ENCODE measurements at places on chromosomes 7 and 10.

DNA sequence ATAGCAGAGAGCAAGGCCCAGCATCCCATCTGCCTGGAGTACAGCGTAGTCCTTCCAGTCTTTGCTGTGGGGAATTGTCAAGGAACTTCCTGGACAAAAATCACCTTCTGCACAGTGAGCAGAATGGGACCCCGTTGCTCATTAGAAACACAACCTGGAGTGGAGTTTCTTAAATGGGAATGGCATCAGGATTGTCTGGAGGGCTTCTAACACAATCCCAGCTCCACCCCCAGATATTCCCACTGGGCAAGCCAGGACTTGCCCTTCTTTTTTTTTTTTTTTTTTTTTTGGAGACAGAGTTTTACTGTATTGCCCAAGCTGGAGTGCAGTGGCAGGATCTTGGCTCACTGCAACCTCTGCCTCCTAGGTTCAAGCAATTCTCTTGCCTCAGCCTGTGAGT, 356.4 kb downstream of the GALNT17 start:
- DNase-seq = no peak

- no peak for DNase-seq
Measured at GRCh38 chr7:133310232-133310862, 57.5 kb downstream of the EXOC4 start.

GRCh38 chr7:128458956-128459355, 3.3 kb downstream of the HILPDA start:
- DNase-seq = no peak

DNA sequence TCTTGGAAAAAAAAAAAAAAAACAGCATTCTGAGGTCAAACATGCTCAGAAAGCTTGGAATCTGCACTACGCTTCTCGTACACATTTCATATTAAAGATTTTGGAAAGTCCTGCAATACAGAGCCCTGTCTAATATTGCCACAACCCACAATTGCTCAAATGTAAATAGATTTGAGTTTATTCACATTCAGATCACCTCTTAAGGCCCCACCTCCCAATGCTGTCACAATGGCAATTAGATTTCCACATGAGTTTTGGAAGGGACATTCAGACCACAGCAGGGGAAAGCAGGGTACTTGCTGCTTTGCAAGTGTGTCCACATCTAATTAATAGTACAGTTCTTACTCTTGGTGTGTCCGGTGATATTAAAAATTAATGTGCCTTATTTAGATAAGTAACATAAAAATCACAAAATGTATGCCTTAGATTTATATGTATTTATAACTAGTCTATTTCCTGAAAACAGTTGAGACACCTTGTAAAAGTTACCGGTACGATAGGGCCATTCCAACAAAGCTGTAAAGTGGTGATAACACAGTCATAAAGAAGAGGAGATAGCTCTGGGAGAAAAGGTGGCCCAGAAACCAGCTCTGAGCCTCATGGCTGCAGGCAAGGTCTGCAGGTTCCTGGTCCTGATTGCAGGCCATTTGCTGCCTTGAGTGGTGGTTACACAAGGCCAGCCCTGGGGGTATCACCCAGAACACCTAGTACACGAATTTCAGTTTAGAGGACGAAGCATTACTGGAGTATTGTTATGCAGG, 27.9 kb downstream of the EGFR start:
- DNase-seq = no peak

DNA sequence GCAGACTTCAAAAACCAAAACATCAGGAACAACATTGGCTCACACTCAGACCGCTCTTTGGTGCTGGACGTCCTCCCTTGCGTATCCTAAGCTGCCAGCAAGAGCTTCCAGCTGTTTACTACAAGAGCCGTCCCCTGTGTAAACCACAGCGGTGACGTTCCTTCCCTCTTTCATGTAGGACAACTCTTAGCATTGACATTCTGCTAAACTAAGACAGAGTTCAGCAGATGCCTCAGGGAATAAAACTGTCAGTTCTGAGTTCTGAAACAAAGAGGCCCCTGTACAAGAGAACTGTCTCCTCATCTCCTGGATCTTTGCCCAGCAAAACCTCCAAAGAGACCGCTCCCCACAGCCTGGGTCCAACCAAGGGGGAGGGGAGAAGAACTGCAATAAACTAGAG, 57.8 kb upstream of the OPALIN start:
- DNase-seq = no peak

- DNase-seq = no peak
Measured at GRCh38 chr10:132605390-132605789, 67.8 kb downstream of the INPP5A start.

GRCh38 chr7:157124690-157125089, 14.0 kb upstream of the UBE3C start:
- DNase-seq = no peak

DNA sequence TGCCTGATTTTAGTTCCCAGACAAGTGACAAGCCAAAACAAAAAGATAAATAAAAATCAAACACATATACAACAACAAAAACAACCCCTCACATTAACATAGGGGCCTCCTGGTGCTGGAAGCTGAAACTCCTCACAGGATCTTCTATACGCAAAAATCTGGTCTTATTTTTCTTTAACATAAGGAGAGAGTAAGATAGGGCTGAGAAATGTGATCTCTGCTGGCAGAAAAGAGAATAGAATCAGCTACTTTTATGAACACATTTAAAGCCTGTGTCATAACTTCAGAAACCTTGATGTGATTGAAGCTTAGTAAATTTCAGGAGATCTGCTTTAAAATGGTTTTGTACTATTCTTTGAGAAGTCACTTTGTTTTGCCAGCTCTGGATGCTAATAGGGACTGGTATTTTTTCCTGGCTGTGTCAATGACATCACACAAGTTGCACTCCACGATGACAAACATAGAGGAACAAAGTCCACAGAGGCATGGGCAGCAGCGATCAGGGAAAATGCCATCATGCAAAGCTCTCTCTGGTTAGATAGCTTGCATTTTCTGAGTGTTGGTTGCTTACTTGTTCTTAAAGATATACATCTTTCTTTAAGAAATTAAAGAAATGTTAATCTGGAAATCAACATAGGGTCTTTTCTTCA, 176.6 kb upstream of the SP4 start:
- no peak for DNase-seq

DNA sequence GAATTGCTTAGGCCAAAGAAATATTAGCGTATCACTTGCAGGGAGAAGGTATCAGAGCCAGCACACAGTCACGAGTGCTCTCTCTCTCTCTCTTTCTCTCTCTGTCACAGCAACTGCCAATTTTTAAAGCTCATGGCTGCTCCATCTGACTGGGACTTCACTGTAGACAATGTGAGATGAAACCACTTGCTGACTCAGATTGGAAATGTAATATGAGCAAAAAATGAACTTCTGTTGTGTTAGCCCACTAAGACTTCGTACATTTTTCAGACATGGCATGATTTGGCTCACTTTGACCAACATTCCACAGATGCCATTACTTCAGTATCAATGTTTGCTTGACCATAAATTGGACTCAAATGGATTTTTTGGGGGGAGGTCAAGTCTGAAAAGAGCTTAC, 68.1 kb downstream of the DGKB start:
- DNase-seq = no peak

GRCh38 chr7:47937711-47938573, 10.3 kb downstream of the PKD1L1 start:
- no peak for DNase-seq

- DNase-seq = no peak
Measured at GRCh38 chr7:20440472-20441105, 109.9 kb downstream of the ITGB8 start.

DNA sequence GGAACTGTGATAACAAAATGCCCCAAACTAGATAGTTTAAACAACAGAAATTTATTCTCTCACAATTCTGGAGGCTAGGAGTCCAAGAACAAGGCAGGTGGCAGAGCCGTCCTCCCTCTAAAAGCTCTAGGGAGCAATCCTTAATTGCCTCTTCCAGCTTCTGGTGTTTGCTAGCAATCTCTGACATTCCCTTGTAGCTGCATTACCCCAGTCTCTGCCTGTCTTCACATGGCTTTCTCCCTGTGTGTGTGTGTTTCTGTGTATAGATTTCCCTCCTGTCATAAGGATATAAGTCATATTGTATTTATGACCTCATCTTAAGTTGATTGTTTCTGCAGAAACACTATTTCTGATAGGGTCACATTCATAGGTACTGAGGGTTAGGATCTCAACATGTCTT, 177.5 kb downstream of the WNT2 start:
- DNase-seq = no peak

- DNase-seq = peak; percentile 32
Measured at GRCh38 chr10:59907918-59908807, 1.8 kb upstream of the CCDC6 start.

DNA sequence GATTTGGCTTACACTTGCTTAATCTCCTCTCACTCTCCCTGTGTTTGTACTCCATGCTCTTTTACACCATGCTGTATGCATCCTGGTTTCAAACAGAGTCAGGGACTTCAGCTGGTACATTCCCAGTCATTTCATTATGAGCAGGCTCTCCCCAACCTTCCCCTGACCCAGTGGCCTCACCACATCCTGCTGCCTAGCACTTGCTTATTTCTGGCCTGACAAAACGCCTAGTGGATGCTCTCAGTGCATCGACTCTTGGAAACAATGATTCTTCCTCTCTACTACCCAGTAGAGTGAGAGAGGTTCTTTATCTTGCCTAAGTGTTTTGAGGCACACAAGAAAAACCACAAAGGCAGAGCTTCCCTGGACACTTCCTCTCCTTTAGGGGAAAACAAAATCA, 63.4 kb downstream of the CAV1 start:
- DNase-seq = no peak

GRCh38 chr10:102994531-102995295, 76.6 kb downstream of the CNNM2 start:
- no peak for DNase-seq

DNA sequence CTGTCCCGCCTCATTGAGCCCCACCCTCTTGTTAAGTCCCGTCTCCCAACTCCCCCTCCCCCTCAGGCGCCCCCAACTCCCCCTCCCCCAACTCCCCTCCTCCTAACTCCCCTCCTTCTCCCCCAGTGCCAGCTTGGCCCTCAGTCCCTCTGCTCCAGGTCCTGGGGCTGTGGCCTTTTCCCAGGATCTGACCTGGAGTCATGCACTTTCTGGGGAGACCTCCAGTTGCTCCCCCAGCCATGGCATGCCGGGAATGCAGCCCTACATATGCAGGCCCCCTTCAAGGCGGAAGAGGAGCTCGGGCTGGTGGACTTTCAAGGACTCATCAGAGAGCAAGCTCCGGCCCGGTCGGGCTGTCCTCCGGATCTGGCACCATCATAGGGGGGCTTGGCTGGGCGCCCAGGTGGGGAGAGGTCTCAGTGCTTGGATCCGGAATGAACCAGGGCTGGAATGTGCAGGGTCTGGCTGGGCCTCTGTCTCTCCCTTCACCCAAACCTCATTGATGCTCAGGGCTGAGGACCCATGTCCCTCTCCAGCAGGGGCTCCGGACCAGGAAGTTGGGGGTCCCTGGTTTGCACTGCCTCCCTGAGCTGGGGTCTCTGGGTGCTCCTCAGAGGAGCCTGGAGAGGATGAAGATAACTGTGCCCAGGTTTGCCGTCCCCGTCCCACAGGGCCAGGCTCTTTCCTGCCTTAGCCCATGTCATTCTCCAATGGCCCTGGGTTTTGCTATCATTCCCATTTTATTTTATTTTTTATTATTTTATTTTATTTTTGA, 41.1 kb downstream of the TMEM270 start:
- DNase-seq = no peak

GRCh38 chr10:93745408-93746065, 12.2 kb upstream of the LGI1 start:
- DNase-seq = no peak

GRCh38 chr10:77889277-77889903, 37.2 kb downstream of the DLG5 start:
- no peak for DNase-seq

DNA sequence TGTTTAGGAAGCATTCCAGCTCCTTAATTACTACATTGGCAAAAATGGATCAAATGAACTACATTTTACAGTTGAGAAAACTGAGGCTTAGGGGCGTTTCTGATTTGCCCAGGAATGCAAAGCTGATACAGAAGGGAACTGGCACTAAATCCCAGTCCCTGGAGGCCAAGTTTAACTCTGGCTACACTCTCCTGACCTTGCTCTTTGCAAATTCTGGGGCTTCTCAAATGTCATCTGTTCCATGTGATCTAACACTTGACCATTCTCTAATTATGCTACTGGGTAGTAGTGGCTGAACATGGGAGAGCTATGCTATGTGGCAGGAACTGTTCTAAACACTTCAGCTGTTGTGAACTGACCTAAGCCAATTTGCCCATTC, 11.3 kb upstream of the HABP2 start:
- no peak for DNase-seq

DNA sequence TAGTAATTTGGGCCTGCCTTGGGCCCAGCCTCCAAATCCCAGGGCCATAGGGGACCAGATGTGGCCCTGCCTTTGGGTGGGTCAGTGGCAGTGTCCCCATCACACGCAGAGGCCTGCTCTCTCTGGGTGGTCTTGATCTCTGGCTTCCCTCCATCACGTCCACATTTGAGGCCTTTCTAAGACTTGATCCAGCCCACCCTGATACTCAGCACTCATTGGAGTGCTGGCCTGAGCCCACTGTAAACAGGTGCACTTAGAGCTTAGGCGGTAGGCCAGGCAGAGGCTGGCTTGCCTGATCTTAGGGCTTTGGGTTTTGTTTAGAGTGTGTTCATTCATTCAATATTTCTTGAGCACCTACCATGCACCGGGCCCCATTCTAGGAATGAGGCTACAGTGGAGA, 52.6 kb downstream of the TBATA start:
- no peak for DNase-seq

DNA sequence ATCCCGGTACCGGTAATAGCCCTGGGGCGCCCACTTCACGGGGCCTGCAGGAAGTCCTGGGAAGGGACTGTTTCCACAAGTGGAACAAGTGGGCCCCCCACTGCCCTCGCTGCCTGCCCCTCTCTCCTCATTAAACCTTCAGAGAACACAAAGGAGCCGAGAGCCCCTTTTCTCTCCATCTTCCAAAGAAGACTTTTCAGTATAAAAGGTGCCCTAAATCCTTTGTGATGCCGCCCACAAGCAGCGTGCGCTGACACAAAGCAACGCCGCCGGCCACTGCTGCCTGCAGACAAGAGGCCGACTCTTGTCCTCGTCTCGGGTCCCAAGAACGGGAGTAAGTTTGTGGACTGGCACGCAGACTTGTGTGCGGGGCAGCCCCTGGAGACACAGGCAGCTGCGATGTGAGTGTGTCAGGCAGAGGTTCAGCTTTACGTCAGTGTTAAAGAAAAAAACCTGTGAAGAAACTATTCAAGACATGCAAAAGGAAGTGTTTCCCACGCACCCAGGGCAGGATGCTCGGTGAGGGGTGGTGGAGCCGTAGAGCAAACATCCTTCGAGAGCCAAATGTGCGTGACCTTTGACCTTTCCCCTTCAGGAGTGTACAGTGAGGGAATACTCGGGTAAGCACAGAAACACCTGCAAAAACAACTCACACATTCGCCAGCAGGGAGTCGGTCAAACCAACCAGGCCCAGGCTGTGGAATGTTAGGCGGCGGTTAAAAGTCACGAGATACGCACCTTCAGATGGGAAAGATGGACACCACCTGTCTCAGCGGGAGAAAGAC, 118.2 kb downstream of the VIPR2 start:
- DNase-seq = no peak

DNA sequence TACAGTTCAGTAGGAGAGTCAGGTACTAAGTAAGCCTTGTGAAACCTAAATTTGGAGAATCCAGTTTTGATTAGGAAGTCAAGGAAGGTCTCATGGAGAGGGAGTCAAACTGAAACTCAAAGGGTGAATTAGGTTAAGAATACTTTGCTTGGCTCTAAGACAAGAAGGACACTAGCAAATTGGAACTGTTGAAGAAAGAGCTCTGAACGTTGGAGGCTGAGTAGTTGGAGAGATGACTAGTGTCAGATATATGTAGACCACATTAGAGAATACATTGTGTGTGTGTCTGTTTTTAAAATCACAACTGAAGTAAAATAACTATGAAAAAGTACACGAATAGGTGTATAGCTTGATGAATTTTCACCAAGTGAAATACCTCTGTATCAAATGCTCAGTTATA, 6.3 kb downstream of the VPS26A start:
- no peak for DNase-seq
